ENCODE measurements at places on chromosomes 6 and 20. TPM values are rescaled to one million over a fixed set of nuclear protein-coding genes. Genes with fewer than 3 reads are reported as not detected.
A peak's percentile ranks its signal among the peaks of the same experiment; 100 is the strongest.

Gene EIF6
- 129 TPM for total RNA-seq

Gene SCGN
- not detected for total RNA-seq

Gene NFKBIE
- total RNA-seq: 18.1 TPM

DNA sequence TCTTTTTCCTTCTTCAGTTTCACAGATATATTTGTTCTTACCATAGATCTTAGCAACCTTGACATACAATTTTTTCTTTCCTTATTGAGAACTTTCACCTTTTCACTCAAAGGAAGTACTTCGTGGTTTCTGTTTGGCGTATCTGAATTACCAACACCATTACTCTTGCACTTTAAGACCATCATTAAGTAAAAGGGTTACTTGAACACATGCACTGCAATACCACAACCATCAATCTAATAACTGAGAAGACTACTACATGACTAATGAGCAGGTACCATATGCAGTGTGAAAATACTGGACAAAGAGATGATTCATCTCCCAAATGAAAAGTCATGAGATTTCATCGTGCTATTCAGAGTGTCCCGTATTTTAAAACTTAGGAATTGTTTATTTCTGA lies 21.7 kb upstream of the SENP6 start:
- H3K4me3 ChIP-seq: peak overlapping the region; percentile 62
- no peaks in the 10 kb centered on the region for H3K36me3 ChIP-seq
- DNase-seq: no peak

GRCh38 chr20:50562262-50562701 lies 52.1 kb downstream of the PTPN1 start:
- peak overlapping the region; percentile 100 for H3K27ac ChIP-seq
- peak overlapping the region; percentile 99 for H3K4me3 ChIP-seq
- H3K4me1 ChIP-seq: peaks cover 99% of the 10 kb centered on the region
- H3K36me3 ChIP-seq: peaks cover 21% of the 10 kb centered on the region
- H3K27me3 ChIP-seq: no peaks in the 10 kb centered on the region

DNA sequence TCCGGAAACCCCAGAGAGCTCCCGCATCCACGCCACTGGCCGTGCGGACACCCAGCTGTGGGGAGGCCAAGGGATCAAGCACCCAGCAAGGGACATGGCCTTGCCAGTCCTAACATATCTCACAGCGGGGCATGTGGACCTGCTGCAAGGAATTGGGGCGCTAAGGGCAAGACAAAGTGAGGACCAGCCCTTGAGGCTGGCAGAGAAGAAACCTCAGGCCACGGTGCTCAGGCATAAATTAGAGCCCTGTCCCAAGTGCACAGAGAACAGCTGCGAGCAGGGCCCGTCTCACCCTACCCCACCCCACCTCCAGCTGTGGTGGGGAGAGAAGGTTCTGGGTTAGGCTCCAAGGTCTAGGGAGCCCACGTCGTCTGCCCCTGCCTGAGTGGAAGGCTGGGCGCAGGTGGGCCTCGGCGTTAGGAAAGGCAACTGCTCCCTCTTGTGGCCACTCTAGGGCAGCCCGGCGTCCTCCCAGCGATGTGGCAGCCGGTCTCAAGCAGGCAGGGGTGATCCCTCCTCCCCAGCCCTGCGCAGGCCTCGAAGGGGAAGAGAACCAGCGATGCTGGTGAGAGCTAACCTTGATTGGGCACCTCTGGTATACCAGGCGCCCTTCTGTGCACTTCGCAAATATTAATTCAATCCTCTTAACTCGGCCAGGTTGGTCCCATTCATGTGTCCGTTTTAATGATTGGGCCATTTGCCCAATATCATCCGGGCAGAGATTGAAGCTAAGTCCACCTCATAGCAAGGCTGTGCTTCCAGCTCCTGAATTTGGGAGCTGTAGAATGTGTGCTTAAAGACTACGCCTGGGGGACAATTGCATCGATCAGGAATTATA lies 235.8 kb downstream of the NFATC2 start:
- H3K36me3 ChIP-seq: no peaks in the 10 kb centered on the region
- peak; percentile 81 for DNase-seq
- H3K4me3 ChIP-seq: no peak overlapping the region
- H3K4me1 ChIP-seq: no peaks in the 10 kb centered on the region
- H3K27ac ChIP-seq: no peak overlapping the region

DNA sequence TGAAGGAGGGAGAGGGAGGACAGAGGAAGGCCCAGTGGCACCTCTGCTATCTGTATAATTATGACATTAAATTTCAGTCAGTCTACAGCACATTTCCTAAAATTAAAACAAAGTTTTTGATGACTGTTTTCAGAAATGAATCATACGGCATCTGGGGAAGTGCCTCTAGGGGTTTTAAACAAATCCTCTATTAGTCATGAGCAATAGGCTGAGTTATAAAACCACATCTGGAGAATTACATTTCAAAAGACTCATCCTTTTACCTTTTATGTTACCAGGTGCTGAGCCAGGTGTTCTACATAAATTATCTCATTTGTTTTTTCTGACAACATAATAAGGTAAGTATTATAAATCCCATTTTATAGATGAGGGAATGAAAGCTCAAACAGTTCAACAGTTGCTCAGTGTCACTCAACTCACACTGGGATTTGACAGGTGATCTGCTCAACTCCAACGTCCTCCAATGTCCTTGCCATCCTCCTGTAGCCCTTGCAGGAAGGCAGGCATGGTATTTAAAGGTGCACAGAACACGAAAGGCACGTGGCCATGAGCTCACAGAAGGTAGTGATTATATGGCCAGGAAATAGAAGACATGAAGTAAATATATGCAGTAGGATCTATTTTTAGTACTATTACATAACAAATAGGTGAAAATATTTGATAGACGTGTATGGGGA lies 184.2 kb upstream of the MAN1A1 start:
- peaks cover 17% of the 10 kb centered on the region for H3K27me3 ChIP-seq
- no peak overlapping the region for H3K4me3 ChIP-seq
- no peaks in the 10 kb centered on the region for H3K36me3 ChIP-seq
- H3K4me1 ChIP-seq: peaks cover 12% of the 10 kb centered on the region

DNA sequence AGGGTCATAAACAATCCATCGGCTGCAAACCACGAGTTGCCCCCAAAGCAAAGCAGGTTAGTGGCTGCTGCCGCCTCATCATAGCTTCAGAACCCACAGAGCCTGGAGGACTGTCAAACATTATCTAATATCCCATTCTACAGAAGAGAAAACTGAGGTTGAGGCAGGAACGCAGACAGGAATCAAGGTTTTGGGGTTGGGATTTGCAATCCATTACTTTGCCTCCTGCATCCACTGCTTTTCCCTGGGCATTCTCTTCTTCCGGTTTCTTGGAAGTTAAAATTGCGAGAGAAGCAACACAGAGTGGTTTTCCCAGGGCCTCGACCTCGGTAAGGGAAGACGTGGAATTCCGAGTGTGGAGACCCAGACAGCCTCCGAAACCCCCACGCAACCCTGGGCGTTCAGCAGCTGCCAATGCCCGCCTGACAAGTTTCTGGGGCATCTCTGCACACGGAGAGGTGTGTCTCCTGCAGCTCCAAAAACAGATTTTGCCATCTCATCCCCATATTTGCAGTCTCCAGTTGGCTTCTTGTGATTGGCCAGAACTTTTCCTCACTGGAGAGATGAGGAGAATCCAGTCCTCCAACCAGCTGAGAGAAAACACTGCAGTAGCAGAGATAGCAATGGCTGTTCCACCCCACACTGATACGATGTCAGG lies 45.5 kb upstream of the SNAP25 start:
- peaks cover 5% of the 10 kb centered on the region for H3K4me1 ChIP-seq
- no peak overlapping the region for H3K27ac ChIP-seq
- H3K36me3 ChIP-seq: peaks cover 4% of the 10 kb centered on the region
- H3K4me3 ChIP-seq: peak overlapping the region; percentile 87
- peaks cover 46% of the 10 kb centered on the region for H3K27me3 ChIP-seq
- DNase-seq: no peak

- no peak overlapping the region for H3K4me3 ChIP-seq
- no peaks in the 10 kb centered on the region for H3K36me3 ChIP-seq
- H3K27ac ChIP-seq: no peak overlapping the region
- no peak for DNase-seq
These were observed 116.5 kb downstream of the SOBP start for GRCh38 chr6:107606407-107606806.

GRCh38 chr6:42901538-42901957 lies 14.3 kb upstream of the PTCRA start:
- H3K4me1 ChIP-seq: peaks cover 23% of the 10 kb centered on the region
- H3K27ac ChIP-seq: peak overlapping the region; percentile 69
- H3K4me3 ChIP-seq: peak overlapping the region; percentile 23
- H3K36me3 ChIP-seq: no peaks in the 10 kb centered on the region
- DNase-seq: peak; percentile 69
- no peaks in the 10 kb centered on the region for H3K27me3 ChIP-seq

DNA sequence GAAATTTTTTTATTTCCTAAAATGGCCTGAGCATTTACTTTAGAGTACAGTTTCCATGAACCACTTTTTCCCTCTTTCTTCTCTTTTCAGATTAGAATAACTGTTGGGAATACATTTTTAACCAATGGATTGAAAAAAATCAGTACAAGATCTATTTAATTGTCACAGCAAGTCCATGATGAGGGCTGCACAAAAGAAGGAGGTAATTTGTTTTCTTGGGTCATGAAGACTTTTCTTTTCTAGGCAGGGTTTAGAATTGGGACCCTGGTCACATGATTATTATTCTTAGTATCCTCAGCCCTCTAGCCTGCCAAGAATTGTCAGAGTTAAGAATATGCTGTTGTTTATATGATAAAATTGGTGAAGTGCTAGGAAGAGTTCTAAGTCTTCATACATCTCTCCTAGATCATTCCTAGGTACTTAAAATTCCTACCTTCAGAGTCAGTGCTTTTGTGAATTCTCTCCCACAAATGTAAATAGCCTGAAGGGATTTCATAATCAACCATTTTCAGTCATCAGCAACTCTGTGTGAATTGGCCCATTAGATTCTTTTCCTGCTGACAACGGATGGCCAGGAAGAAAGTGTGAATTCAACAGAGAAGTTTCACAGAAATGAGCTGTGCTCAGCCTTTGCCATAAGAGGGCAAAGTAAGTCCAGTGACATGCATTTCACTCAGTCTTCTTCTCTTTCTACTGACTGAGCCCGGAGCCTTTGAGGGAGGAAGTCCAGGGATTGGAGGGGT lies 32.4 kb upstream of the TPBG start:
- H3K27me3 ChIP-seq: peaks cover 25% of the 10 kb centered on the region
- no peaks in the 10 kb centered on the region for H3K36me3 ChIP-seq
- H3K4me1 ChIP-seq: no peaks in the 10 kb centered on the region
- H3K27ac ChIP-seq: no peak overlapping the region
- no peak for DNase-seq
- H3K4me3 ChIP-seq: no peak overlapping the region

GRCh38 chr6:16206595-16207037 lies 31.8 kb upstream of the GMPR start:
- peaks cover 28% of the 10 kb centered on the region for H3K27me3 ChIP-seq
- no peak overlapping the region for H3K27ac ChIP-seq
- peaks cover 4% of the 10 kb centered on the region for H3K4me1 ChIP-seq

GRCh38 chr6:7769702-7770101 lies 43.8 kb downstream of the BMP6 start:
- H3K4me1 ChIP-seq: no peaks in the 10 kb centered on the region
- H3K27me3 ChIP-seq: peaks cover 6% of the 10 kb centered on the region
- no peak overlapping the region for H3K4me3 ChIP-seq
- no peak for DNase-seq

DNA sequence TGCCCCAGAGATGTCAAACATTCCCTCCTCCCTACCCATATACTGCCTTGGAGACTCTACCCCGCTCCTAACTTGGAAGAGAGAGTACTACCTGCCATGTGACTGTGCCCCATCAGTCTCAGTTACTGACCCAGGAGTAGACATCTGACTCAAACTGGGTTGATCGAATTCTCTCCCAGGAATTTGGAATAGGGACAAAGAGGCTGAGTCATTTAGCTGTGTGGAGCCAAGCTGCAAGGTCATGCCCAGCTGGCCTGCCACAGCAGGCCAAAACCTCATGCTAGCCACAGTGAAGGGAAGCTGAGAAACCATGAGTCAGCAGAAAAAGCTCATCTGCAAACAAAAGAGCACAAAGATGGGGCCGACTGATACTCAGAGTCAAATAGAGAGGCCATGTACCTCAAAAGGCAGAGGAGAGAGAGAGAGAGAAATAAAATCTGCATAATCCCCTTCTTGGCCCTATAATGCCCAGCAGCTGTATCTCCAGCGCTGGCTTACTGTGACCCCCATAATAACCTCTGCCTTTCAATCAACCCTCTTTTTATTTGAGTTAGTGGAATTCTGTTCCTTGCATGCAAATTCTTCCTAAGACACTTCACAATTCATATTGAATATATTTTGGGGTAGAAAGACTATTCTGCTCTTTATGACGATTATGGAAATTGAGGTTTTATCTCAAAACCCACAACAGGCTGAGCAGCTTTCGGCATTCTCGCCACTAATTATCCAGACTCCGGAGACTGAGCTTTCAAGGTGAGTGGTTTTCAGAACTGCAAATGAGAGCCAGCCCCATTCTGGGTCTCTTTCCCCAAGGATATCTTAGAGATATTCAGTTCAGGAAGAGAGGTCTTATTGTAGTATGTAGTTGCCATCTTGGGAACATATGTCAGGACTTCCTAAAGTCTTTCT lies 21.4 kb upstream of the AKIRIN2 start:
- peak overlapping the region; percentile 74 for H3K27ac ChIP-seq
- DNase-seq: no peak
- H3K36me3 ChIP-seq: no peaks in the 10 kb centered on the region
- H3K27me3 ChIP-seq: peaks cover 19% of the 10 kb centered on the region
- H3K4me3 ChIP-seq: peak overlapping the region; percentile 49

All from activated T-cell treated with anti-CD3 and anti-CD28 coated beads, Interleukin-2, amount 50 U/mL, for 72 hours (primary cell).